A172 (cell line): ENCODE measurements at places on chromosomes 13 and 19. TPM values are rescaled to one million over a fixed set of nuclear protein-coding genes. Genes with fewer than 3 reads are reported as not detected.

The CD209 gene
- not detected in 2 replicates for total RNA-seq

The ZNF737 gene
- 1.5 and 4.0 TPM in 2 replicates for total RNA-seq

The HS6ST3 gene
- total RNA-seq = not detected in 2 replicates

The LYPD3 gene
- total RNA-seq = 0.43 TPM in 1 of 2 replicates, not detected in the other

The PEG3 gene
- not detected in 2 replicates for total RNA-seq

The SKA3 gene
- 24.4 and 28.6 TPM in 2 replicates for total RNA-seq

The PPFIA3 gene
- 3.4 and 4.7 TPM in 2 replicates for total RNA-seq

The KIR3DL2 gene
- not detected in 2 replicates for total RNA-seq

The APC2 gene
- total RNA-seq = 0.79 and 5.5 TPM in 2 replicates

The CEACAM16 gene
- not detected in 2 replicates for total RNA-seq

The MBD3L2B gene
- total RNA-seq = not detected in 2 replicates

The FOXA3 gene
- not detected in 2 replicates for total RNA-seq

The METTL21C gene
- total RNA-seq = not detected in 2 replicates

The ICAM4 gene
- total RNA-seq = 0.09 and 0.24 TPM in 2 replicates

The ZNF121 gene
- total RNA-seq = 39.4 and 41.5 TPM in 2 replicates

The KIR2DL1 gene
- total RNA-seq = not detected in 2 replicates

The MED26 gene
- total RNA-seq = 8.5 and 10.0 TPM in 2 replicates

The PEX11G gene
- 3.0 and 6.7 TPM in 2 replicates for total RNA-seq

The KLHL1 gene
- not detected in 2 replicates for total RNA-seq
